ENCODE measurements at places on chromosomes 5 and 9.
A peak's percentile ranks its signal among the peaks of the same experiment; 100 is the strongest.

- DNase-seq = no peak
Measured at GRCh38 chr9:4012441-4012840, 287.4 kb downstream of the GLIS3 start.

- DNase-seq = no peak
Measured at GRCh38 chr5:150285114-150285513, 4.5 kb downstream of the CAMK2A start.

- DNase-seq = no peak
Measured at GRCh38 chr9:130201399-130201873, 29.2 kb downstream of the NCS1 start.

DNA sequence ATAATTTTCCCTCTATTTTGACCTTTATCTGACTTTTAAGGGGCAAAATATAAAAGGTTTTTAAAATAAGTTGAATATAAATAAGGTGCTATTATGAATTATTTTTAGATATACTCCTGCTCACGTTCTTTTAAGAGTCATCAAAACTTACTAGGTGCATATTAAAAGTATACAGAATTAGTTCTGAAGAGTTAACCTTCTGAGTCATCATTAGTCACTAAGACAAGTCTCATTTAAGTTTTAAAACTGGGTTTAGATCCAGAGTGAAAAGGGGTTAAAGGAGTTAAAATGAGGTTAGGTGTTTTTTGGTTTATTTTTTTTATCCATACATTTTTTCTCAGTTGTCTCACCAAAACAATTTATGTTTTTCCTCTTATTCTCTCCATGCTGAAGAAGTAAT lies 41.7 kb downstream of the SMIM15 start:
- no peak for DNase-seq

DNA sequence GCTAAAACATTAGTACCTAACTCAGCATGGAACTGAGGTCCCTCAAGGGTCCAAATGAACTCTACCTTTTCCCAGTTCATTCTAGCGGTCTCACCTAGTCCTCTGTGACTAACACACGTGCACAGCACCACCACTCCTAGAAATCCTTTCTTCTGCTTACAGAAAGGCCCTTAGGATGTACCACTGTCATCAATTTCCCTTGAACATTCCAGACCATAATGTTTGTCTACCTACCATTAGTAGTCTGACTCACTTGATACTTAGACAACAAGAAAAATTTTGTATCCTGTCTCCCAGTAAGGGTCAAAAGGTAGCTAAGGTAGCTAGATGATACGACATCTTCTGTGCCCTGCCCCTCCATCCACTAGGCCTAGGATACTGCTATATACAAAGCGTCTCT lies 166.6 kb downstream of the TSSK1B start:
- DNase-seq = no peak

GRCh38 chr5:77353251-77353650 lies 138.9 kb downstream of the WDR41 start:
- DNase-seq = no peak

GRCh38 chr9:86516564-86516963 lies 162.4 kb upstream of the TUT7 start:
- no peak for DNase-seq

DNA sequence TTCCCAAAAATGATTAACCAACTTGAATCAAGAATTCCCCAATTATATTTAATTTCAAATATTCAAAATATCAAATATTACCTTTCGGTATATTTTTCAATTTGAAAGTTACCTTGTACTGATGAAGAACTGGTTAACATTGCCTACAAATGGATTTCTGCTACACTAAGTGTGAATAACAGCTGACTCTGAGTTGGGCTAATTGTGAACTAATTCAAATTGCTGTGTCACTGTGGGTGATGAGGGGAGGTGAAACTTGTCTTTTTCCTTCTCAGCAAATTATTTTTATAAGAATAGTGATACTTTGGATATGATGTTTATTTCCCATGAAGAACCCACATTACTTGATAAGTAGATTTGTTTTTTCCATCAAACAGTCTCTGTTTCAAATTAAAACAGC lies 103.4 kb upstream of the RPS23 start:
- no peak for DNase-seq

DNA sequence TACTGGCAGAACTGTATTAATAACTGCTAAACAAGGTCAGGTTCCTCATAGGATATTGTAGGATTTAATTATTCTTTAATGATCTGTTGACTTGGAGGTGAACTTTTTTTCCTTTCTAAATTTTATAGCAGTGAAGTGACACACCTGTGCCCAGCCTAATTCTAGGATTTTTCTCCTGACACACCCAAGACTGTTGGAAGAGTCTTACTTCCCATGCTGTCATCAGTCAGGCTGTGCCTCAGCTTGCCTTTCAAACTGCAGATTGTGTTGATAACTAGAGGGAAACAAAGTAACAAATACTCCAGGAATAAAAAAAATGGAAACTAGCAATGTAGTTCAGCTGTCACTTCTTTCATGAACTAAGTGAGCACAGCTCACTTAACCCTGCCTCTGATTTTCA lies 22.0 kb downstream of the OTULIN start:
- DNase-seq = no peak

- DNase-seq = no peak
Measured at GRCh38 chr9:35754264-35754663, at the start of gene MSMP. Gene MSMP (minus strand): TSS chr9:35754276. CDS start chr9:35754129, 147 bp downstream.

DNA sequence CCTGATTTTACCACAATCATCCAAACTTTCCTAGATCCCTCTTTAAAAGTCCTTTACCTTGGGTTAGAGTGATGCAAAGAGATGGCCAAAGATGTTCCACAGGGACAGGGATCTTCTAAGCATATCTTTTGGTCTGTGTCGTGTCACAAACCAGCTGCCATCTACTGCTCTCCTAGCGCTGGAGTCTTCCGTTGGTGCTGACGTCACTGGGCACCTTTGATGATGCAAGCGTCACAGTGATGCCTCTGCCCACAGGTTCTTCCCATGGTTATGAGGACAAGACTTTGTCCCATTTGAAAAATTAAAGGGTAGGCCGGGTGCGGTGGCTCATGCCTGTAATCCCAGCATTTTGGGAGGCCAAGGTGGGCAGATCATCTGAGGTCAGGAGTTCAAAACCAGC lies 1.7 kb upstream of the GLT6D1 start:
- no peak for DNase-seq

DNA sequence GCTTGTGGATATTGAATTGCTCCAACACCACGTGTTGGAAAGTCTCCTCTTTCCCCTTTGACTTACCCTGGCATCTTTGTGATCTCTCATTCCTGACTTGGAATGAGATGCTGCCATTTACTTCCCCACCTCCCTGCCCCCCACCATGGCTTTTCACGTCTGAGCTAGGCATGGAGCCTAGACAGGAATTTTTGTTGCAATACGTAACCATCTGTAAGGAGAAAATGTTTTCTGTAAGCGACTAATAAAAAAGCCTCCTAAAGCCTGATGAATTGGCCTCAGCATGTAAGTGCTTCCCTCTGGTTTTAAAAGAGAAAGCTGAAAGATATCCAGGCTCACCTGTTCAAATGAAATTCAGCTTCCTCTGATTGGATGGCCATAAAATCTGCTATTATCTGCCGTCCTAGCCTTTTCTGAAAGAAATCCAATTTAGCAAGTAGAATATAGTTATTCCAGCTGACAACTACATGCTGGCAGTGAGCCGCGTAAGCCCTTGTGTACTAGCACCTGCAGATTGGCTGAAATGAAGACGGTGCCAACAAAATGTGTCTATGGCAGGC lies 200.1 kb downstream of the NSG2 start:
- no peak for DNase-seq

DNA sequence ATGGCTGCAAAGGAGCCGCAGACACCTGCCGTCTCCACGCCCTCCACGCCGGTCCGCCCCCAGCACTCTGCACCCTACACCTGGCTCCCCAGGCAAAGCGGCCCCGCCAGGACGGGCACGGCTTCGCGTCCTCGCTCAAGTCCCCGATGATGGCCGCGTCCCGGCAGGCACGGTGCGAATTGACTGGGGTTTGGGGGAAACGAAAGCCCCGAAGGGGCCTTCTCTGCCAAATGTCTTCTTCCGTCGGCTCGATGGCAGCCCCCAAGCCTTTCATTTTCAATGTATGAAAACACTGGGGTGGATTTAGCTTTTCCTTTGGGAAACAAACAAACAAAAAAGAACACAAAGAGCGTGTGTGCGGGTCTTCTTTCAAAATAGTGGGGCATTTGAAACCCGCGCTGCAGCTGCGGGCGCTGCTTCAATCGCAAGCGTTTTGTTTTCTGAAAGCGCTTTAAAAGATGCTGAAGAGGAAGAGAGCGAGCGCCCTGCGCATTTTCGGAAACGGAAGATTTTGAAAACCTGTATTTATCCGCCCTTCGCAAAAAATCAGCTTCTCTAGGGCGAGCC lies 160.0 kb downstream of the RMI1 start:
- DNase-seq = no peak

GRCh38 chr9:13786131-13786530 lies 506.6 kb upstream of the MPDZ start:
- no peak for DNase-seq

- DNase-seq = no peak
Measured at GRCh38 chr9:9257999-9258498, 1354.8 kb downstream of the PTPRD start.

DNA sequence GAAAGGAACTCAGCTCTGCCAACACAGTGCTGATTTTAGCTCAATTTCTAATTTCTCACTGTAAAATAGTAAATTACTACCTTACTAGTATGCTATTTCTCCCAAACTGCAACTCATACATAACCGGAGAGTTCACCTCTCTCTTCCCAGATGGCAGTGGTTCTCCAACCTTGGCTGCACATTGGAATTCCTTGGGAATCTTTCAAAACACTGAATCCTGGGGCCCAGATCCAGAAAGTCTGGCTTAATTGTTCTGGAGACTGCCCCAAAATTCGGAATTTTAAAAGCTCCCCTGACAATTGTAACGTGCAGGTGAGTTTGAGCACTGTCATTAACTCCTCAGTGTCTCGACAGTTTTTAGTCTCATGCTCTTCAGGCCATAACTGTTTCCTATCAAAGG lies 100.3 kb downstream of the SLC1A3 start:
- DNase-seq = no peak

GRCh38 chr5:124157320-124157719 lies 589.1 kb downstream of the ZNF608 start:
- DNase-seq = no peak

GRCh38 chr5:178564397-178564796 lies 25.8 kb downstream of the COL23A1 start:
- DNase-seq = no peak

DNA sequence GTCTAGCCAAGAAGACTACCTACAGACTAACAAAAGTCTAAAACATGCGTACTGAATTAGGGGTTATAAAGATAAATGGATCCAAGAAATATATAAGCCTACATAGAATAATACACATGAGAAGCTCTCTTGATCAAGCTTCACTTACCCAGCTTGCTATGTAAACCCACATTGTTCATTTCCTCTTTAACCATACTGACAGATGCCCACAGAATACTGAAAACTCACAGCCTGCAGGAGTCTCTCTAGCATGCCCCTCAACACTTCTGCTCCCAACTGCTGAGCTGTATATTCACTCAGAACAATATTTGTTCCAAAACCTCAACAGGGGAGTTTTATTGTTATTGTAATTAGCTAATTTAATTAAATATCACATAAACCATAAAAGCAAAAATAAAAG lies 52.4 kb downstream of the RFX3 start:
- no peak for DNase-seq

DNA sequence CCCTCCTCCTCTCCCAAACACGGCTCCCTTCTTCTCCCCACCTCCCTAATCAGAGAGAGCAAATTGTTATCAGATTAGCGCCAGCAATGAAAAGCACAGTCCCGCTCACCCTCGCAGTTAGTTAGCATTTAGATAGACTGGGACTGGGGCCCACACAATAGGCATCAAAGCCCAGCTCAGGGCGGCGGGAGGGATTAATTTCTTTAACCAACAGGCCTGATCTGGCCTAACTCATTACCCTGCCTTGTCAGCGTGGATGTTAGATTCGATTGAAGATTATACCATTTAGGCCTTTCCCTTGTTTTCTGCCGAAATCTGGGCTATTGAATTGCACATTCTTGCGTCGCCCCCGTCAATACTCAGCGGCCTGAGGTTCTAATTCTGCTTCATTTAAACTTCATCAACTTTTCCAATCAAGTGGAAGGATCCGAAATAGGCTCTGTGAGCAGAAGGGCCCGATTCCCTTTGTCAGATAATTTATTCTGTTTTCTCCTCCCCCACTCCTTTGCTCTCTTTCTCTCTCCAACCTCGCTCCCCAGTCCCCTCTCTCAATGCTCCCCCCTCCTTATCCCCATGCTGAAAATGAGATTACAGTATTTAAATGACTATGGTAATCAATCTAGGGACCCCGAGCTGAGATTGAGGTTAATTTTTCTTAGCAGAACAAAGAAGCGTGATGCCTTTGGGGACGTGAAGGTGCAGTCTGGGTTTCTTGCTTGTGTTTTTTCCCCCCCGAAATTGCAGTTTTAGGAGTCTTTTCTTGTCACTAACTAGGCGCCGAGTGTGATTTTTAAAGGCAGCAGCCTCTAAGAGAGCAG lies 15.1 kb downstream of the CFAP77 start:
- no peak for DNase-seq

GRCh38 chr5:159704160-159704559 lies 212.1 kb upstream of the ADRA1B start:
- no peak for DNase-seq

DNA sequence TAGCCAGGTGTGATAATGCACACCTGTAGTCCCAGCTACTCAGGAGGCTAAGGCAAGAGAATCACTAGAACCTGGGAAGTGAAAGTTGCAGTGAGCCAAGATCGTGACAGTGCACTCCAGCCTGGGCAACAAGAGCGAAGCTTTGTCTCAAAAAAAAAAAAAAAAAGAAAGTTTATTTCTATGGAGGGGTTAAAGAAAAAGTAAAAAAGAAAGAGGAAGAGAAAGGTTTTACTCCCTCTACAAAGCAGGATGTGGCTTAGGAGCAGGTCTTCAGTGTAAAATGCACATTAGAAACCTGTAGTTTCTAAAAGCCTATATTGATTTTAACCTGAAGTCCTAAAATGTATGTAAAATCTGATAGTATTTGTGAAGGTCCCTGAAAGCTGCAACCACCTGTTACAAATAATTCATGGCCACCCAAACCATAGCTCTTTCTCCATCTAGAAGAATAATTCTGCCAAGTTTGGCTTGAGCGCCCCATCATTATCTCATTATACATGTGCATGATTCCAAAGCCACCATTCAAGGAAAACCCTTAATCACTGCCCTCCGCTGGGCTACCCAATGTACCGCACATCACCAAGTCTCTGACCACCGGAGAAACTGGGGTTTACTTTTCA lies 3.4 kb downstream of the FNBP1 start:
- peak; percentile 11 for DNase-seq

DNA sequence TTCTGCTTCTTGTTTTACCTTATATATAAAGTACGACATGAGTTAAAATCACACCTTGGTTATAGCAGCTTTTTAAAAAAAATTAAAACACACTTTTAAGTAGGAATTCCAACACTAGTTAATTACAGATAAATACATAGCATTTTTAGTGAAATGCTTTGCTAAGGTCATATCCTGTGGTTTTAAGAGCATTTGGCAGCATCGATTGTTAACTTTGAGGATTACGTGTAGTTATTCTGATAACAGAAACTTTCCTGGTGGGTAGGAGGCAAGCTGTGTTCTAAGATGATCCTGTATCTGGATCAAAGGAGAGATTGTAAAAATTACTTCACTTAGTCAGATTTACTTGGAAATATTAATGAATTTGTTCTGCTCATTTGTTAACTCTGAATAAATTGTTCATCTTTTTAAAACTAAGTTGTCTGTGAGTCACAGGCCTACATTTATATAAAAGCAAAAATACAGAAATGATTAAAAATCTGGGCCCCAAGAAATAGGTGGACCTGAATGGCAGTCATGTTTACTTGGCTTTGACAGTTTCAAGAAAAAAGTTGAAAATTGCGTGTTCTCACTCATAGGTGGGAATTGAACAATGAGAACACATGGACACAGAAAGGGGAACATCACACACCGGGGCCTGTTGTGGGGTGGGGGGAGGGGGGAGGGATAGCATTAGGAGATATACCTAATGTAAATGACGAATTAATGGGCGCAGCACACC lies 58.3 kb downstream of the TRIO start:
- DNase-seq = no peak

All from cerebellar nuclear complex (tissue), 1 donor.